Hepatic stellate cell (primary cell): ENCODE measurements at places on chromosomes 13 and 19.

- no peak for DNase-seq
Measured at GRCh38 chr19:33750587-33751435, 45.9 kb upstream of the KCTD15 start.

GRCh38 chr13:33763021-33763420 lies 54.9 kb upstream of the RFC3 start:
- DNase-seq: no peak

DNA sequence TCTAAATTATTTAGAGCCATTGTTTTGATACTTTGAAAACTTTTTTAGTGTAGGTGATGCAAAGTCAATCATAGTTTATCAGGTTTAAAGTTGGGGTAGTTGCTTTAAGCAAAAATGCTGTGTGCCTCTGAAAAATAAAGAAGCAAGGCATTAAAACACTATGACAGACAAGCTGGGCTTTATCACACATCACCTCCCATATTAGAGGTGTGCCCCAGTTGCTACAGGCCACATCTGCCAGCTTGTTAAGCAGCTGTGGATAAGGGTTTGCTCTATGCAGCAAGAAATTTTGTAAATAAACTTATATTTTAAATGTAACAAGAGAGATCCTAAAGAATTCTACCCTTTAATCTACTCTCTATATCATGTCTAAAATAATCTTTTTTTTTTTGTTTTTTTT lies 255.8 kb downstream of the B3GLCT start:
- DNase-seq: no peak

GRCh38 chr13:108020027-108020426 lies 195.3 kb downstream of the LIG4 start:
- DNase-seq: no peak

DNA sequence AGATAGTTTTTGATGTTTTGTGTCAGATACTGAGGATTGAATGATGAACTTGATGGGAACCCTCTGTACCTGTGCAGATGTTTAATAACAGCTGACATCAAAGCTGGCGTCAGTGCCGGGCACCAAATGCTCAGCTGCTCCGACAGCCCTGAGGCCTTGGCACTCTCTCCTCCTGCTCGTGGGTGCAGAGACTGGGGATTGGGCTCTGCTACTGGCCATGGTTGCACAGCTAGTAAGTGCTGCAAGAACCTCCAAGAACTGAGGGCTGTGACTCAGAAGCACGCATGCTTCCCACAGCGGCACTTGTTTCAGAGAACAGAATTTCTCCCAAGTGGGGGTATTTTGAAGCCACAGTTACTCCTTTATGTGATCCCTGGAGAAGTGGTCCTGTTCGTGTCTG lies 5.9 kb downstream of the LAMP1 start:
- DNase-seq: no peak

DNA sequence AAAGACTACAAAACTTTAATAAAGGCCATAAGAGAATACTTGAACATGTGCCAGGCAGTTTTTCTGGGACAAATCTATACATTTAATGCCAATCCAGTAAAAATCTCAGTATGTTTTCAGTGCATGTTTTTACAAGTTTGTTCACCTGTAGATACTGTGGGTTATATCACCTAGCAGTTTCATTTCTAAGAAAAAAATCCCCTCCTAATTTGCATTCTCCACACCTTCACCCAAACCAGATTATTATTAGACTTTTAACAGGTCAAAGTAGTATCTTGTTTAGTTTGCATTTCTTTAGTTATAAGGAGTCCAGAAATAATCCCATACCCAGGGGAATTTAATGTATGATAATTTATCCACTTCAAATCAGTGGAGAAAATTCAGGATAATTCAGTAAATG lies 17.0 kb upstream of the LPAR6 start:
- DNase-seq: no peak

DNA sequence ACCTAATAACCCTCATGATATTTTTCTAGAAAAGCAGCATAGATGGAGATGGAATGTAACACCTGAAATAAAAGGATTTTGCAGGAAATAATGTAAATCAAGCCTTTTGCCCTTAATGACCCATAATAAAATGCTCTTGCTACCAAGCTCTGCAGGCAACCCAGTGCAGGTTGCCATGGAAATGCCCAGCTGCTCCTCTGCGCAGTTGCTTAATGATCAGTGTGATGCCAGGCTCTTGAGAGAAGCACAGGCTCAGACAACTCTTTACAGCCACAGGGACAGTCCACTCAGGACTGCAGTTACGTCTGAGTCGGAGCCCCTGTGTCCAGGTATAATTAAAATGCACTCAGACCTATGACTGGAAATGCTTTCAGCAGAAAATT lies 165.5 kb downstream of the LACC1 start:
- DNase-seq: no peak

DNA sequence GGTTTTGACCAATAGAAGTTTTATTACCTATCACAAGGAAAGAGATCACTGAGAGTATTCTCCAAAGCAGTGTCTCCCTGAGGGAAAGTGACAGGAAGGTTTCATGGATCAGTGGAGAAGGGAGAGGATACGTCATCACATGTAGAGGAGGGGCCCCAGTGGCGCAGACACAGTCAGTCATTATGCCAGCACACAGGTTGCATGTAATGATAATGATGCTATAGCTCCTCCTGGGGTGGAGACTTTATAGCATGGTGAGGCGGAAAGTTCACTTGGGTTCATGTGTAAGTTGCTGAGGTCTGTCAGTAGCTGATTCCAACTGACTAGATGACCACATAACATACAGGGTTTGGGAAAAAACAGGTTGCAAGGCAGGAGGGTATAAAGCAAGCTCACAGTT lies 88.8 kb downstream of the FNDC3A start:
- no peak for DNase-seq

- peak; percentile 85 for DNase-seq
Measured at GRCh38 chr19:40190891-40191835, at the start of gene MAP3K10. MAP3K10 (plus strand) TSS chr19:40191426; CDS start chr19:40192032, 606 bp downstream.

DNA sequence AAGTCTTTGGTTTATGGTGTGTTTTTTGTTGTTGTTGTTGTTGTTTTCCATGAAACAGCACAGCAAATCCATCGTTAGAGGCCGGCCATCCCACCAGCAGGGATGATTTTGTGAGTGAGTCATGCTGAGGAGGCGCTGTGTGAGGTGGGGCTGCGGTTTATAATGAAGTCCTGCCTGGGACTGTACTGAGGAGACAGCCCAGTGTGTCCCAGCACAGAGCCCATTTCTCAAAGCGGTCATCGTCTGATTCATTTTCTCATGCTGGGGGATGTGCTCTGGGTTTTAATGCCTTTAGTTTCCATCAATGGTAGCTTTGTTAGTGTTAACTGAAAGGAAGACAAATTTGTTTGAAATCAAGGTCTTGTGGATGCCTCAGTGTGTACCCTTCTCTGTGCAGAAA lies 129.3 kb upstream of the SERP2 start:
- DNase-seq: no peak

- no peak for DNase-seq
Measured at GRCh38 chr19:20103091-20103740, 25.4 kb downstream of the ZNF90 start.

DNA sequence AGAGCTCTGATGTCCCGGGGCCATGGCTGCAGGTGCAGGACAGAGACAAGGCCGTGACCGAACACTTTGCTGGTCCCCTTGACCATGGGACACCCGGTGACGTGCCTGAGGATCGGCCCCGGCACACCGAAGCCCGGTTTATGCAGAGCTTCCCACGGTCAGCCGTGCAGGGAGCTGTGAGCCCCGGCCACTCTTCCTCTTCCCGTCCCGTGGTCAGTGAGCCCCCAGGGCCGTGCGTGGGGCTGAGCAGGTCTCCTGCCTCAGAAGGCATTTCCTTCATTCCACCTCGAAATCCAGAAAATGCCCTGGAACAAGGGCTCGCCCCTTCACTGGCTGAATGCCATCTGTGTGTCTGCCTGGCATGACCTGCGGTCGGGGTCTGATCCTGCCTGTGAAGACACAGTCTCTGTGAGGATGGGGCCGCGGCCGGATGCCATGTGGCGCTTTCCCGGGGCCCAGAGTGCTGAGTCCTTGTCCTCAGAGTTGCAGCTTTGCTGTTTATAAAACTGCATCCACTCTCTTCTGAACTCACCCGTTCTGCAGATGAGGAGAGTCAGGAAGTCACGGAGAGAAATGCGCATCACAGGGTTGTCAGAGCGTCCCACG lies 16.9 kb downstream of the MCF2L start:
- DNase-seq: no peak

DNA sequence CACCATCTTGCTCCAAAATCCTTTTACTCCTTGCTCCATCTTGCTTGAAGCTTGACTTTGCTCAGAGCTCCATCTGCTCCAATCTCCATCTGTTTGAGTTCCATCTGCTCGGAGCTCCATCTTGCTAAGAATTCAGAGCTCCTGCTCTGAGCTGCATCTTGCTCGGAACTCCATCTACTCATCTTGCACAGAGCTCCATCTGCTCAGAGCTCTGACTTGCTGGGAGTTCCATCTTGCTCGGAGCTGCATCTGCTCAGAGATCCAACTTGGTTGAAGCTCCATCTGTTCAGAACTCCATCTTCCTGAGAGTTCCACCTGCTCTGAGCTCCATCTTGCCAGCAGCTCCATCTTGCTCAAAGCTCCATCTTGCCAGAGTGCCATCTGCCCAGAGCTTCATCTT lies 80.6 kb upstream of the ZNF98 start:
- no peak for DNase-seq

DNA sequence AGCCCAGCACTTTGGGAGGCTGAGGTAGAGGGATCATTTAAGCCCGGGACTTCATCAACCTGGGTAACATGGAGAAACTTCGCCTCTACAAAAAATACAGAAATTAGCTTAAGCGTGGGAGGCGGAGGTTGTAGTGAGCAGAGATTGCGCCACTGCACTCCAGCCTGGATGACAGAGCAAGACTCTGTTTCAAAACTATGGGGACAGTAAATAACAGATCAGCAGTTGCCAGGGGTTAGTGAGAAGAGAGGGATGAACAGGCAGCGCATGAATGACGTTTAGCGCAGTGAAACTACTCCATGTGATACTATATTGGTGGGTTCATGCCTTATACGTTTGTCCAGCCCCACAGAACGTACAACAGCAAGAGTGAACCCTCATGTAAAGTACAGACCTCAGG lies 7.1 kb upstream of the ICAM3 start:
- no peak for DNase-seq

GRCh38 chr19:14536926-14537692 lies 7.7 kb downstream of the TECR start:
- DNase-seq: peak; percentile 63

DNA sequence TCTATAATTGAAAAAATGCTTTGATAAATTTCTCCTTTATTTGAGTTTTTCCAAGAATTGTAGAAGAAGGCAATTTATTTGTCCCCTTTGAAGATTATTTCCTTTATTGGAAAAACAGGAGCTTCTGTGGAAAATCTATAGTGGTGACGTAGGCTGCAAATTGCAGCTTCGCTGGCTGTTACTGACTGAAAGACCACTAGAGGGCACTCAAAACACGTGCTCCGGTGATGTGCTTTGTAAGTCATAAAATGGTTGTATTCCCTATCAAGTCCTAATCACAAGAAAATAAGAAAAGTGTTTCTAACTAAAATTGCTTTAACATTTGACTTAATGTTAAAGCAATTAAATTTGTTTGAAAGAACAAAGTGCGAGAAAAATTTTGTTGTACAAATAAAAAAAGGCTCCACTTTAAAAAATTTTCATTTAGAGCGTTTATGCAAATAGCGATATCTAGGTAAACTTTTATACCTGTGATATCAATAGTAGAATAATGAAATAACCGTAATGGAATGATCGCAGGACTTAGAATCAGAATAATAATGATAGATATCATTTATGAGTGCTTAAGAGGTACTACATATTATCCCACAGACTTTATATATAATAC lies 638.2 kb upstream of the SPRY2 start:
- DNase-seq: peak; percentile 17

- no peak for DNase-seq
Measured at GRCh38 chr19:45476304-45476703, 8.5 kb downstream of the FOSB start.

DNA sequence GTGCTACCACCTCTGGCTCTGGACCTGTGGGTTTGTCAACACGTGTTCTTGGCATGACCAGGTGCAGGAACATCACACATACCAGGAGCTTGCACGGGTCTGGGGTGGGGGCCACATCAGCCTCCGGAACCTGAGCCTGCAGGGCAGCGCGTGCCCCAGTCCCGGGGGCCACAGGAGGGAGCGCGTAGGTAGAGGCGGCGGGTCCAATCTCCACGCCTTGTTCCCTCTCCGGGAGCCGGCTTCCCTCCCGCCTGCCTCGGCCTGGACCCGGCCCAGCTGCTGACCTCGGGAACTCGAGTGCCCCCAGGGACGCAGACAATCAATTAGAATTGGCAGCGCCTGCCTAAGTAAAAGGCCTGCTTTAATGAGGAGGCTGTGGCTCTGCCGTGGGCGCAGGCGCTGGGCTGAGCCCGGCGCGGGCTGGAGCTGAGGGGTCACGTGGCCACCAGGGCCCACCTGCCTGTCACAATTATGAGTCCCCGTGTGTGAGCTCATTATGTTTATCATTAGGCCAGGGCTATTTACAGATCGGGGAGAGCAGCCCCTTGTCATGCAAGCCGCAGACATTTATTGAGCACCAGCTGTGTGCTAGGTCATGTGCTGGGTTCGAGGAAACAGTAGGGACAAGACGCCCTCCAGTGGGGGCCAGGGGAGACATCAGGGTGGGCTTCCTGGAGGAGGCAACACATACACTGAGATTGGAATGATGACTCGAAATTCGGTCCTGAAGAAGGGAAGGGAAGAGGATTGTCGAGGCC lies 32.2 kb upstream of the TNFAIP8L1 start:
- no peak for DNase-seq

GRCh38 chr19:18480006-18480691 lies 41.7 kb downstream of the ELL start:
- peak; percentile 82 for DNase-seq

DNA sequence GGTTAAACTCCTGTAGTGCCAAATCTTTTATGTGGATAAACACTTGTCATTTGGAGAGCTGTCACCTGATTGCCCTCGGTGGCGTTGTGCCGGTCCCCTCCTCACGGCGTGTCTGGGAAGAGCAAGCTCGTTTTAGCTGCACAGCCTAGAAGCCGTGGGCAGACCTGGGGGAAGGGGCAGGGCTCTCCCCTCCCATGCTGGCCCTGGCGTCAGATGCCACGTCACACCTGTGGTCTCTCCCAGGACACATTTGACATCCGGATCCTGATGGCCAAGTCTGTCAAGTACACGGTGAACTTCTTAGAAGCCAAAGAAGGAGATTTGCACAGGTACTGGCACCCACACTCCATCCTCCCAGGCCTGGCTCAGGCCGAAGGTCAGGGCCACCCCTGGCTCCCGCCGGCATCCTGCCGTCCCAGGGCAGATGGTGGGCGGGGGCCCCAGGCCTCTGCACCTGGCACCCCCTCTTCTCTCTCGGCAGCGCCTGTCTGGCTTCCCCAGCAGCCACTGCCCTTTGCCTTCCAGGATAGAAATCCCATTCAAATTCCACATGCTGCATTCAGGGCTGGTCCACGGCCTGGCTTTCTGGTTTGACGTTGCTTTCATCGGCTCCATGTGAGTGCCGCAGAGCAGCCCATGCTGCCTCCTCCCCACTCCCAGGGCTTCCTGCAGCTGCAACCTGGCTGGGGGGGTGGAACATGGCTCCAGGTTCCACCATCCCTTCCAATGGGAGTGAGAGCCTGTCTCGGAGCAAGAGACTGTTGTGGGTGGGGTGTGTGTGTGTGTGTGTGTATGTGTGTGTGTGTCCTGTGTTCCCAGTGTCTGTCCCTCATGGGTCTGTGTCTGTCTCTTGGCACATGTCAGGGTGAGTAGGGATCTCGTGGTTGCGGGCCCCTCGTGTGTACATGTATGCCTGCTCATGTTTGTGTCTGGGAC lies 8.8 kb downstream of the YIPF2 start:
- no peak for DNase-seq

GRCh38 chr13:79227418-79227817 lies 178.6 kb downstream of the RBM26 start:
- DNase-seq: no peak

- no peak for DNase-seq
Measured at GRCh38 chr19:5447700-5448311, 7.4 kb upstream of the ZNRF4 start.

- DNase-seq: no peak
Measured at GRCh38 chr13:30178976-30179375, 128.4 kb downstream of the KATNAL1 start.
